ENCODE measurements at places on chromosomes 1 and 21.
A peak's percentile ranks its signal among the peaks of the same experiment; 100 is the strongest.

DNA sequence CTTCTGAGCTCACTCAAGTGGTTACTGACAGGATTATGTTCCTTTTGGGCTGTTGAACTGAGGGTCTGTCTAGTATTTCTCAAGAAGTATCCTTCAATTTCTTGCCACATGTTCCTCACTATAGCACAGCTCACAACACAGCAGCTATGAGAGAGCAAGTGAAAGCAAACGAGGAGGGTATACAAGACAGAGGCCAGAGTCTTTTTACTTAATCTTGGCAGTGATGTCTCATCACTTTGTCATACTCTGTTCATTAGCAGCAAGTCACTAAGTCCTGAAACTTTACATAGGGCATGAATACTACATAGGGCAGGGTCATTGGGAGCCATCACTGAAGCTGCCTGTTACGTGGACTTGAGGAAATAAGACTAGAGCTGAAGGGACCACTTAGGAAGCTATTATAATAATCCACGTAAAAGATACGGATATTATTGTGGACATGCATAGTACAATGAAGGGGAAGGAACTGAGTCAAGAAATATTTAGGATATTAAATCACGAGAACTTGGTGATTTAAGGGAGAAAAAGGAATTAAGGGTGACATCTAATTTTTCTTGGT is 63.7 kb downstream of the SLC30A7 start:
- DNase-seq: no peak

GRCh38 chr1:54239631-54240031 is 39.7 kb downstream of the MRPL37 start:
- DNase-seq: no peak

DNA sequence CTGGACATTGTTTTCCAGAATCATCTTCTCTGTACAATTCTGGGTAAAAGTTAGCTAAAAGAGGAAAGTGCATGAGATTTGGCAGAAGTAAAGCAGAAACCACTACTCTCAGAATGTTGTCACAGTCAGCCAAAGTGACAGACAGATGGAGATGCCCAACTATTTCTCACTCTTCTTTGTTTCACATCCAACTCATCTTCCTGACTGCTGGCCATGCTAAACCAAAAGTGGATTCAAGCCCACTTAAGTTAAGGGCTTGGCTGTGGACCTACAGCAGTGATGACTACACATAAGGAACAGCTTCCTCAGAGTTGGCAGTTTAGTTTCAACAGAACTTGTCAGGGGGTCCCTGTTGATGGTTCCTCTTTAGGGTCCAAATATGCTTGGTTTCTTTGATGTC is 730.2 kb downstream of the LRRIQ3 start:
- DNase-seq: no peak

DNA sequence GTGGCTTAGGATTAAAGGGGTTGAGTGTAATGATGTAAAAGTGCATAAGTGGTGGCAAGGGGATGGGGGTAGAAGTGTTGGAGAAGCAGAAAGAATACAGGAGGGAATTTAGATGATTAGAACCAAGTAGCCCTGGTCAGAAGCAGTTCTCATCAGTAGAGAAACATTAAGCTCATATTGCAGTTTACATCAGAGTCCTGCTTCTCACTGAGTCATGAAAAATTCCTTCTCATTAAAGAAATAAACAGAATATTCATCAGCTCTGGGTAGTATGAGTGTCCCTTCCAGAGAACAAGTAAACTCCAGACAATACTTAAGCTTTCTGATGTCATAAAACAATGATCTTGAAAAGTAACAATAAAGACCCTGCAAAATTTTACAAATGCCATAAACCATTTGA is 36.5 kb downstream of the LRRIQ3 start:
- DNase-seq: no peak

- DNase-seq: no peak
Measured at GRCh38 chr21:42520628-42521253, 7.1 kb downstream of the SLC37A1 start.

- no peak for DNase-seq
Measured at GRCh38 chr1:235417086-235417697, 50.0 kb downstream of the TBCE start.

GRCh38 chr1:186386725-186387383 is 11.2 kb downstream of the ODR4 start:
- no peak for DNase-seq

DNA sequence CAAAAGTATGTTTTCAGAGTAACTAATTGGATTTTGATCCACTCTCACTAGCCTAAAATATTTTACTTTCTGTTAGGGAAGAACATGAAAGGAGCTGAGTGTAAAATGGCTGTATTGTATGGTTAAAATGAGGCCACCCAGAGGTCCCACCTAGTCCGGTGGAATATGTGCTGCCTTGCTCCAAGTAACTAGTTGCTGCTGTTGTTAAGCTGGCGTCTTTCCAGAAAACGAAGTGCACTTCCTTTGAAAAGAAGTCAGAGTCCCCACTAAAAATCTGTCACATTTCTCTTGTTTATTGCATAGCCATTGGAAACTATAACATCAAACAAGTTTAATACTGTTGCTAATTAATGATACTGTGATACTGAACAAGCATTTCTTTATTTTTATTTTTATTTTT is 3.2 kb downstream of the SLC25A33 start:
- no peak for DNase-seq

DNA sequence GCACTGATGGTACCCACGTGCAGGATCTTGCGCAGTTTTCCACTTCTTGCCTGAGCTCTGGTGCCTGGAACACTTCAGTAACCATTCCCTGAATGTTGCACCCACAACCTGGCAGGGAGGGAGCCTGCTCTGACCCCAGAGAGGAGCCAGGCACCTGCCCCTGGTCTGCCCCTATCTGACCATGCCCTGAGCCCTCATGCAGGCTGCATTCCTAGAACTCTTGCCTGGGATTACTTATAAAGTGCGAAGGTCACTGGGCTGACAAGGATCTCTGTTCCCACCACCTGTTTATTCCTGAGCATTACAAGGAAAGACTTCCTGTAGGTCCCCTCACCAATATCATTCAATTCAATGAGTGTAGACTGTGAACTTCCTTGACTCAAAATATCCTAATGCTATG is 191.9 kb upstream of the FMN2 start:
- no peak for DNase-seq

GRCh38 chr1:185869590-185869989 is 135.4 kb downstream of the HMCN1 start:
- DNase-seq: no peak

DNA sequence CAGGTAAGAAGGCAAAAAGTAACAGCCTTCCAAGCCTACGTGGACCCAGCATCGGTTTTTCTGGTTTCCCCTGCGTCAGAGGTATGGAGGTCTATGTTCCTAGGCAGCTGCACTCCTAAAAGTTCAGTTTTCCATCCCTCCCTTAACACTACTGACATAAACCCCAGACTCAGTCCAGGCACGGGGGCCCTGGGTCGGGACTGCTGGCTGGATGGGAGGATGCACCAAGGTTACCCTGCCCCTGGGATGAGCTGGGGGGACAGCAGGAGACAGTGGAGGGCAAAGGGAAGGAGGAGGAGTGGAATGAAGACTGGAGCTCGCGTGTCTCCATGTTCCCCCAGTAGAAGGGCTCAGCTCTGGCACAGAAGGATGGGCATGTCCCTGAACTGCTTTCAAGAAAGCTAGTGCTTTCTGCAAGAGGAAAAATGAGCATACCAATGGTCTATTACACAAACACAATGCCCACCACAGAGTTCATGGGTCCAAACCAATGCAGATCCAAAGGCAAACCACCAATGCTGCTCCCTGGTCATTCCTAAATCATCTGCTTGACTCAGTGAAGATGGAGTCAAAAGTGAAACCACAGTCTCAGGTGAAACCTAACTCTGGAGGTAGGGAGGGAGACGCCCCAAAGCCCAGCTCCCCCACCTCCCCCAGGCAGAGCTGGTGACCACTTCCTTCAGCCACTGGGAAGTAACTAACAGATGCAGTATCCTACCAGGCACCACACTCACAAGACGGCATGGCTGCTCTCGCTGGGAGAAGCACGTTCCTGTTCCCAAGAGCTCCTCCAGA is 54.9 kb downstream of the CD46 start:
- peak; percentile 88 for DNase-seq

GRCh38 chr1:213976665-213977485 is 10.9 kb upstream of the PROX1 start:
- no peak for DNase-seq

DNA sequence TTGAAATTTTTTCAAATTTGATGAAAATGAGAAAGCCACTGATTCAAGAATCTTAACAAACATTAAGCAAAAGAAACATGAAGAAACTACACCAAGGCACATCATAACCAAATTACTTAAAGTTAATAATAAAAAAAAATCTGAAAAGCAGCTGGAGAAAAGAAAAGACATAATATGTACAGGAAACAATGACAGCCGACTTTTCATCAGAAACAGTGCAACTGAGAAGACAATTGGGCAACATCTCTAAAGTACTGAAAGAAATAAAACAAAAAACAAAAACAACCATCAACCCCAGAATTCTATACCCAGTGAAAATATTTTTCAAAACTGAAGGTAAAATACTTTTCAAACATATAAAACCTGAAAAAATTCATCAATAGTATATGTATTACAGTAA is 73.8 kb upstream of the DMRTA2 start:
- no peak for DNase-seq

DNA sequence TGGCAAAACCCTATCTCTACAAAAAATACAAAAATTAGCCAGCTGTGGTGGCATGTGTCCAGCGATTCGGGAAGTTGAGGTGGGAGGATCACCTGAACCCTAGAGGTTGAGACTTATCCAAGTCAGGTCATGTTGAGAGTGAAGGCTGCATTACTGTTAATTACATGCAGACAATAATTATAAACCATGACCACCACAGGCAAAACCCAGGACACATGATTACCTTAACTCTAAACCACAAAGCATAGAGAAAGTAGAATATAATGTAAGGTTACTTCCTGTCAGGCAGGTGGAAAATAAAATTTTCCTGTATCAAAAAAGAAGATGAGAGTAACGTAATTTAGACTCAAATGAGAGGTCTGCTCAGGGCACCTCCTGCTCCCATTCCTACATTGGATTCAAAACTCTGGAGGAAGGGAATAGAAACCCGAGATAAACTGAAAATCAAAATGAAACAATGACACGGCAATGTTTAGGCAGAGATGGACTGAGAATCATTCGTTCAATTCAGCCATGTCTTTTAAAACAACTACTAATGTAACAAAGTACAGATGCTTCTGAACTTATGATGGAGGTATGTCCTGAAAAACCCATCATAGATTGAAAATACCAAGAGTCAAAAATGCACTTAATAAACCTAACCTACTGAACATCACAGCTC is 33.6 kb downstream of the RGS8 start:
- DNase-seq: no peak

GRCh38 chr1:8533124-8533523 is 215.2 kb downstream of the SLC45A1 start:
- no peak for DNase-seq

DNA sequence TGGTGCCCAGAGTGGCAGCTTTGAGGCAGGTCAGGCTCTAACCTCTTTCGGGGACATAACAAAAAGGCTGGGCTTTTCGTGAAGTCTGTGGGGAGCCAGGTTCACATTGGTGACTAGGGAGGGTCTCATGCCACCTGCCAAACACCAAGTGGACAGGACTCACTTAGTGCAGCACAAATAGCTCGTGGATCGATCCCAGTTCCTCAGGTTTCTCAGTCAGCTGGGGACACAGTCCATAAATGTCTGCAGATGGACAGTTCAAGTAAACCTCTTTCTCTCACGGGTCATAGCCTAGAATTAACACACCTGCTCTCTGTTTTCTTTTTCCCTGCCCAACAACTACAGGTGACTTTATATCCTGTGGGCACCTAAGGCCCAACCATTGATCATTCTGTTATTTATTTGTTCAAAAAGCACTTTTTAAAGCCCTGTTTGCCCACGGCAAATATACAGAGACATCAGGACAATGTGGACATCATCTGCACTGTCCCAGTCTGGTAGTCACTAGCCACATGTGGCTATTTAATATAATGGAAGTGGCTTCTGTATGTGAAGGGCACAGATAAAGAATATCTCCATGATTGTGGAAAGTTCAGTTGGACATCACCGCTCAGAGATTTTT is 53.5 kb downstream of the CAPN2 start:
- DNase-seq: no peak

DNA sequence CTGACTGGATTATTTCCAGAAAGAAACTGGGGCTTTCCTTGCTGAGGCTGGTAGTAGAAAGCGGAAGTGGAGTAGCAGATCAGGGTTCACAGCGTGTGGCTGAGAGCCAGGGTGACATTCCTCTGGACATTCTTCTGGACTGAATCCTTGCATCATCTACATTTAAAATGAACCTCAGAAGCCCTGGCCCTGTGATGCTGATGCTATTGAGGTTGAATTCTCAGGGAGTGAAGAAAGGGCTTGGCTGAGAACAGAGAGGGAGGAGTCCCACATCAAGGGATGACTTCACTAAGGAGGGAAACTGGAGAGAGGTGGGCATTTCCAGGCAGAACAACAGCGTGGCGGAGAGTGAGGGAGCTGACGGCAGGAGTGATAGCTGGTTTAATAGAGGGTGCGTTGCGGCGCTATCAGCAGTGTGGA is 102.3 kb upstream of the LMO4 start:
- no peak for DNase-seq

DNA sequence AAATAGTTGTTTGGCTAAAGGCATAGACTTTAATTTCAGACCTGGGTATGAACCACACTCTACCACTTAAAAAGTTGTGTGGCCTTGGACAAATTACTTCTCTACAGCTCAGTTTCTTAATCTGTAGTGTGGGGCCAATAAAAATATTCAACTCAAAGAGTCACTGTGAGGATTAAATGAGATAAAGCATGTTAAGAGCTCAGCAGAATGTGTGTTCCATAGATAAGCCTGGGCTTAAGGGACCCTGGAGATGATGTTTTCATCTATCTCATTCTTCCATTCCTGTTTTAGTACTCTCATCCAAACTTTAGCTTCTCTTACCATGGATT is 17.7 kb downstream of the S100A10 start:
- DNase-seq: no peak

DNA sequence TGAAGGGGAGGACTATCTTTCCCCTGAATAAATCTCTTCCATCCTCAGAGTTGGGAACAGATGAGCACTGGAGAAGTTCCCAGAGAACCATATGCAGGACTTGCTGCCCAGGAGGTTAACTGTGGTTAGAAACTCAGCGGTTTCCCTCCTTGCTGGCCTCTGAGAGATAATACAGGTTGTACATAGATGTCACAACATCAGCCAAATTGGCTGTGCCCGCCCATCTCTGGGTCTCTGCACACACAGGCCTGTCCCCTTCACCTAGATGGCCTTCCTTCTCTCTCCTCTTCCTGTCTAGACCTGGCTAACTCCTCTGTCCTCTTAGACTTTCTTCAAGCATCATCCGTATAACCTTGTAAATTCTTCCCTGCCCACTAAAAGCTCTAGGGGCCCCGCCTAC is 5.7 kb downstream of the RGS5 start:
- DNase-seq: no peak

DNA sequence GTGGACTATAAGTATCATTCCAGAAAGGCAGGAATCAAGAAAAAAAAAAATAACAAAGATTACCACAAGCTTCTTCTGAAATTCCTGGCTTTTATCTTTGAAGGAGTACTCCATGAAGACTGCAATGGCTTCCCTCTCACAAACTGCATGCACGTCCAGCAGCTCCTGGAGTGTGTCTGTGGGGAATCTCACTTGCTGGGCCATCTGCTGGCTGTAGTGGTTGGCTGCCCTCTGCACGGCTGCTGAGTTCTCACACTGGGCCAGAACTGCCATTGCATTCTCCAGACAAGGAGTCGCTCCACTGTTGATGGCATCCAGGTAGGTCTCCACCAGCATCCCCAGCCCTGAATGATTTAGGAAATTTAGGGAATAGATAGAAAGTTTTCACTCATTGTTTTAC is 23.3 kb upstream of the GBP2 start:
- DNase-seq: no peak

GRCh38 chr1:66251546-66251945 is 282.4 kb upstream of the SGIP1 start:
- no peak for DNase-seq

GRCh38 chr1:93079685-93080141 is 630 bp downstream of the MTF2 start:
- no peak for DNase-seq

All from vagina (tissue), 2 donors.